Transverse colon (tissue), 4 donors: ENCODE measurements at places on chromosomes 6 and 20. TPM values are rescaled to one million over a fixed set of nuclear protein-coding genes. Genes with fewer than 3 reads are reported as not detected.

DNA sequence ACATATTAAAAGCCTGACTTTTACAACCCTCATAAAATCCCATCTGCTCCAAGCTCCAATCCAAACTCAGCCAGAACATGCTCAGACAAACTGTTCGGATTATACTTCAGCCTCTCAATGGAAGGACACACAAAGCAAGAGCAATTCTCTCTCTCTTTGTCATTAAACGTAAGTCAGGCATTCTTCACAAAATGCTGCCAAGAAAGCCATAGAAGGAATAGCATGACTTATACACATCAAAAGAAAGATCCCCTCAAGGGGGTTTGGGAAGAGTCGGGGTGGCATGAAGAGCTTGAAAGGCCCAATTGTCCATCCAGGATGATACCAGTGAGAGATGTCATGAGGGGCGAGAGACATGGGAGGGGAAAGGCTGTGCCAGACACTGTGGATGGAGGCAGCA, 268.9 kb downstream of the PREX1 start:
- H3K36me3 ChIP-seq: no peaks in the 10 kb centered on the region
- no peaks in the 10 kb centered on the region for H3K4me1 ChIP-seq
- no peak overlapping the region for H3K27ac ChIP-seq
- no peaks in the 10 kb centered on the region for H3K27me3 ChIP-seq
- DNase-seq: no peak

DNA sequence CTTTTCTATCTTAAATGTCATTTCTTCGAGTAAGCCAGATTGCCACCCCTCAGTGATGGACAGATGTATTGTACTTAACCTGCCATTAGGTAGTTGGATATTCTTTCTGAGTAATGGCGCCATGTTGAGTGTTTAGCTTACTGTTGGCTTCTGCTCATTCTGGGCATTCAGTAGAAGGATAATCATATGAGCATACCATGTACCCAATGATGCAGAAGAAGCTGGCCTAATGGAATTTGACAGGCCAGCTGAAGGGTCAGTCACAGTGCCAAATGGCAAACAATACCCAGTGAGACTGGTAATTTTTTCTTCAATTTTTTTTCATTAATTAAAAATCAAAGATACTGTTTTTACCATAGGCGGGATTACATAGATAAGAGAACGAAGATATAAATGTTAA, 1010.8 kb upstream of the EYS start:
- H3K4me1 ChIP-seq: no peaks in the 10 kb centered on the region
- H3K36me3 ChIP-seq: no peaks in the 10 kb centered on the region
- H3K4me3 ChIP-seq: no peak overlapping the region
- no peaks in the 10 kb centered on the region for H3K27me3 ChIP-seq
- no peak overlapping the region for H3K27ac ChIP-seq
- DNase-seq: no peak

DNA sequence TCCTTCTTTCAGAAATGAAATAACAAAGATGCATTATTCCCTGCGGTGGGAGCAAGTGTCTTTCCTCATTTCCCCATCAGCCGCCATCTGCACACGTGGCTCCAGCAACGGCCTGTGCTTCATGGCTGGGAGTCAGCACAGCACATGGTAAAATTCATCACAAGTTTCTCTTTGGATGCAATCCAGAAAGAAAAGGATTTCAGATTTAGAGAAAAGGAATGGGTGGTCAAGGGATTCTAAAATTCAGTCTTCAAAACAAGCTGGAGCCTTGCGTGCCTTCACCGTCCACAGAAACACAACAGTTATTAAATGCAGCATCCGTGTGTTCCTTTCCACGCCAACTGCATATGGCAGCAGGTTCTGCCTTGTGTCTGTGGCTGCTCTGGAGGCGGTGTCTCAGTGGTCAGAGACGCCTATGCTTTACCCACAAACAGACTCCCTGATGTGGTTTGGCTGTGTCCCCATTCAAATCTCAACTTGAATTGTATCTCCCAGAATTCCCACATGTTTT, 107.6 kb downstream of the THBS2 start:
- peaks cover 15% of the 10 kb centered on the region for H3K4me1 ChIP-seq
- no peaks in the 10 kb centered on the region for H3K27me3 ChIP-seq
- H3K36me3 ChIP-seq: no peaks in the 10 kb centered on the region
- no peak overlapping the region for H3K4me3 ChIP-seq
- H3K27ac ChIP-seq: no peak overlapping the region

DNA sequence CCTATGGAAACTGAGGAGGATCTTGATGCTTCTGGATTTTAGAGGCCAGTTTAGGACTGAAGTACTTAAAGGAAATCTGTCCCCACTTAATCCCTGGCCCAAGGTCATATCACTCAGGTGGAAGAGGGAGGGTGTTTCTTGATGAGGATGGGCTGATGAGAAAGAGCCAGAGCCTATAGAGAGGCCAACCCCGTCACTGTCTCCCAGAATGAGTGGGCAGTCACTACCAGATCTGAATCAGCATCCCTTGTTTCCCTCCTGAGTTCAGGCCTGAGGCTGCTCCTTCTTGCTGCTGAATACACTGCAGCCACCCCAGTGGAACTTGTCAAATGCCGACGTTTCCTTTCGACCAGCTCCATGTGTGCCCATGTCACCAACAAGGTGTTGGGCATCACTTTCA, 14.8 kb downstream of the ARMC12 start:
- no peaks in the 10 kb centered on the region for H3K4me1 ChIP-seq
- no peak overlapping the region for H3K27ac ChIP-seq
- H3K4me3 ChIP-seq: no peak overlapping the region

Gene CD109
- 7.4 TPM for total RNA-seq

GRCh38 chr6:351011-351866, 40.3 kb upstream of the IRF4 start:
- H3K36me3 ChIP-seq: no peaks in the 10 kb centered on the region
- H3K27me3 ChIP-seq: no peaks in the 10 kb centered on the region
- DNase-seq: no peak
- no peak overlapping the region for H3K27ac ChIP-seq
- no peaks in the 10 kb centered on the region for H3K4me1 ChIP-seq

DNA sequence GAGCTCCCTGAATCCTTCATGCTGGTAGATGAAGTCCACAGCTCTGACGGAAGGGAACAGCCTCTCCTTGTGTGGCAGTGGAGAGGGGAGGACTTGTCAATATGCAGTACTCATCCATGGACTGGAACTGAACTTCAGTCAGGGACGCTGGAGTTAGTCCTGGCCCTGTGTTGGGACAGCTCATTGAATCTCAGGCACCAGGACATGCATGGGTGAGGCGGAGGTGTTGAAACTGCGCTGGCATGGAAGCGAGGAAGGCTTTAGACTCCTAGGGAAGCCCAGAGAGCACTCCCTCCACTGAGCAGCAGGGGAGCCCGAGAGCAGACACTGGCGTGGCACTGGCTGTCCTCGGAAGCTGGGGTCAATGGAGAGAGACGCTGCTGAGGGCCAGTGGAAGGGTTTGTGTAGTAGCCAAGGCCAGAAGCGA, 161.3 kb upstream of the GGTLC1 start:
- H3K27ac ChIP-seq: no peak overlapping the region
- no peaks in the 10 kb centered on the region for H3K36me3 ChIP-seq
- DNase-seq: no peak
- H3K4me1 ChIP-seq: no peaks in the 10 kb centered on the region

- no peaks in the 10 kb centered on the region for H3K27me3 ChIP-seq
- no peak for DNase-seq
- no peak overlapping the region for H3K27ac ChIP-seq
Measured at GRCh38 chr20:58109126-58109880, 119.2 kb downstream of the ANKRD60 start.

DNA sequence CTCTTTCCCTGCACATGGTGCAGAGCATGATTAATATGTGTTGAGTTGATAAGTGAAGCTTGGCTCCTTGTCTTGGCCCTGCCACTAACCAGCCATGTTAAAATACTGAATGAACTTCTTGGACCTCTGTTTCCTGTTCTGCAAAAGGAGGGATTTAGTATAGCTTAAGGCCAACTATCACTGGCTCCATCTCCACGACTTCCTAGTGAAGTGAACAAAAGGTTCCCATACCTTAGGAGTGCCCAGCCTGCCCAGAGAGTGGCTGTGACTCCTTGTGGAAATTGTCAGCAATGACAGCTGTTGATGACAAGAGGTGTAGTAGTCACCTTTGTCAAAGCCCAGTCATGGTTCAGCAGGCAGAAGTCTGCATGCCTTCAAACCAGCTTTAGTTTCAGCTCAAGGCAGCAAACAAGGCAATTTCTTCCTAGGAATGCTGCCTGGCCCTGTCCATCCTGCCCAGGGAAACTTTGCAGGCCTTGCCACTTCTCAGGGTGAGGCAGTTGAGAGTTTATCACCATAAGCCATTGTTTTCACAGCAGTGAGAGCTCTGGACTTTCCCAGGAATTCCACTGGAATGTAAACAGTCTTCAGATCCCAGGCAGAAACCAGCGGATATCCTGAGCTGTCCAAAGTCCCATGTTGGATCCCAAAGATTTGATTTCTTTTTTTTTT, 169.7 kb upstream of the TNFAIP3 start:
- no peak overlapping the region for H3K4me3 ChIP-seq
- H3K36me3 ChIP-seq: no peaks in the 10 kb centered on the region
- peaks cover 17% of the 10 kb centered on the region for H3K4me1 ChIP-seq
- peak overlapping the region; percentile 31 for H3K27ac ChIP-seq
- DNase-seq: peak; percentile 22

GRCh38 chr20:461254-462198, 807 bp downstream of the TBC1D20 start:
- H3K27me3 ChIP-seq: no peaks in the 10 kb centered on the region
- DNase-seq: peak; percentile 57
- H3K27ac ChIP-seq: peak overlapping the region; percentile 94
- peaks cover 13% of the 10 kb centered on the region for H3K4me1 ChIP-seq
- H3K36me3 ChIP-seq: no peaks in the 10 kb centered on the region
- peak overlapping the region; percentile 83 for H3K4me3 ChIP-seq

DNA sequence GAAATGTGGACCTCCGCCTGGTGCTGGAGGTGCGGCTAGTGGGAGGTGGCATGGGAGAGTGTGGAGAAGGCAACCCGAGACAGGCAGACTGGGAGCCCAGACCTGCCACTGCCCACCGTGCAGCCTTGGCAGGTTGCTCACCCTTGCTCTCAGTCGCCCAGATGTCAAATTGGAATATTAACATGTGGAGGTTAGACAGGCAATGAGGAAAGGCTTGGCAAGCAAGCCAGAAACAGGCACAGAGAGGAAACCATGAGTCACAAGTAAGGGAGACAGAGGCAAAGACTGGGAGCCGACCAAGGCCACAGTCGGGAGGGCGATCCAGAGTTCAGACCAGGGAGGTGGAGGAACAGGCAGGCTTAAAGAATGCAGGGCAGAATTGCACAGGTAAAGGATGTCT, 178.2 kb downstream of the FOXC1 start:
- no peak overlapping the region for H3K4me3 ChIP-seq
- no peaks in the 10 kb centered on the region for H3K27me3 ChIP-seq
- H3K36me3 ChIP-seq: no peaks in the 10 kb centered on the region
- H3K4me1 ChIP-seq: no peaks in the 10 kb centered on the region
- no peak overlapping the region for H3K27ac ChIP-seq
- no peak for DNase-seq

Gene SCUBE3
- total RNA-seq: 0.37 TPM

GRCh38 chr6:4809999-4810918, 34.1 kb downstream of the CDYL start:
- no peak for DNase-seq
- H3K27me3 ChIP-seq: no peaks in the 10 kb centered on the region
- no peak overlapping the region for H3K27ac ChIP-seq
- H3K4me1 ChIP-seq: peaks cover 32% of the 10 kb centered on the region
- no peak overlapping the region for H3K4me3 ChIP-seq

DNA sequence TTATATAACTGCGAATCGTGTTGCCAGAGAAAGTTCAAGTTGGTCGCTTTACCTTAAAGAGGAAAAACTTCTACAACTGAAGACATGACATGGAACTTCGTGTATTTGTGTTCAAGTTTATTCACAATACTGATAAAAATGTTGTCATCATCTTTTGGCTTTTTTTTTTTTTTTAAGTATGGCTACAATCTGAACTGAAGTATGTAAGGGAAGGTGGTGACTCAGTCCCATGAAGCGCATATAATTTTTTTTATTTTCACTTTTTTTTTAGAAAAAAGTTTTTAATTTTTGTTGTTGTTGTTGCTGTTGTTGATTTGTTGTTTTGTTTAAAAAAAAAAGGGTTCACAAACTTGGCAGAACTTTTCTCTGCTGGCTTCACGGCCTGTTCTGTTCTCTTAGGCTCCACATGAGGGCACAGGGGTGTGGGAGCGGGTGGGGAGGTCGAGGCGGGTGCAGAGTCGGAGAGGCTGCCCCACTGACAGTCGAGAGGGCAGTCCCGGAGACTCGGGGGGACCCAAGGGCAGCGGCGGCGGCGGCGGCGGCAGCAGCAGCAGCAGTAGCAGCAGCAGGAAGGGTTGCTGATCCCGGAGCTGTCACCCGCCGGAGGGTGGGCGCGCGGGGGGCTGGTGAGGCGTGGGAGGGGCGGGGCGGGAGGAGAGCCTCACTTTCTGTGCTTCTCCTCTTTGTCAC, 17.0 kb downstream of the TFAP2A start:
- H3K4me1 ChIP-seq: no peaks in the 10 kb centered on the region
- no peak overlapping the region for H3K4me3 ChIP-seq
- no peak overlapping the region for H3K27ac ChIP-seq
- no peak for DNase-seq

Gene SIRPB1
- 1.3 TPM for total RNA-seq

GRCh38 chr6:150739711-150740349, 125.7 kb upstream of the MTHFD1L start:
- H3K4me3 ChIP-seq: no peak overlapping the region
- DNase-seq: no peak
- no peaks in the 10 kb centered on the region for H3K27me3 ChIP-seq
- no peak overlapping the region for H3K27ac ChIP-seq
- no peaks in the 10 kb centered on the region for H3K4me1 ChIP-seq

GRCh38 chr20:38166703-38167233, 1.7 kb upstream of the TGM2 start:
- no peaks in the 10 kb centered on the region for H3K36me3 ChIP-seq
- H3K4me1 ChIP-seq: peaks cover 5% of the 10 kb centered on the region
- H3K27me3 ChIP-seq: no peaks in the 10 kb centered on the region
- H3K27ac ChIP-seq: no peak overlapping the region

- no peak overlapping the region for H3K4me3 ChIP-seq
- no peaks in the 10 kb centered on the region for H3K27me3 ChIP-seq
- DNase-seq: no peak
- no peak overlapping the region for H3K27ac ChIP-seq
- no peaks in the 10 kb centered on the region for H3K36me3 ChIP-seq
- H3K4me1 ChIP-seq: no peaks in the 10 kb centered on the region
Measured at GRCh38 chr6:41671376-41671775, 33.1 kb downstream of the MDFI start.

Gene GJA10
- not detected for total RNA-seq

DNA sequence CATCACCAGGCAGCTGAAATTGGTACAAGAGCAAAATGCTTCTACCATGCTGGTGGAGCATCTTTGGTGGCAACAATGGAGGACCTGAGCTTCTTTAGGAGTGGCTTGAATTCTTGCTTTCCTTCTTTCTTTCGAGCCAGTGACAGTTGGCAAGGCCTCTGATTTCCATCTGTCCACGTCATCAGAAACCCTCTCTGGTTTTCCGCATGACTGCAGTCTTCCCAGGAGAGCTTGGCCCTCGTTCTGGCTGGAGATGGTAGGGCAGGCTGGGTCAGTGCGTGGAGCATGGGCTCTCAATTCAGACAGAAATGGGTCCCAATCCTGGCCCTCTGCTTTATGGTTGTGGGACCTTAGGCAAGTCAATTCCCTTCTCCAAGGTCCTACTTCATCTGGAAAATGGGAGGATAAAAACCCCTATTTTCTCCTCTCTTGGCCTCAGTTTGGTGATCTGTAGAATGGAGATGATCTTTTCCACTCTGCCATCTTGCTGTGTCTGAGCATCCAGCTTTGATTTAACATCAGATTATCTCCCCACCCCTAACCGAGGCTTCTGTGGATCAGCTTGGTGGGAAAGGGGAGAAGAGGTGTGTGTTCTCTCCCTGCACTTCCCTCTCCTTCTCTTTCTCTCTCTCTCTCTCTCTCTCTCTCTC, 3.6 kb upstream of the BPIFB1 start:
- H3K4me3 ChIP-seq: no peak overlapping the region
- no peak for DNase-seq
- no peaks in the 10 kb centered on the region for H3K36me3 ChIP-seq
- H3K27me3 ChIP-seq: peaks cover 5% of the 10 kb centered on the region
